ENCODE measurements at places on chromosomes 4 and X.

- no peak overlapping the region for H3K27ac ChIP-seq
- H3K4me3 ChIP-seq = no peak overlapping the region
- H3K36me3 ChIP-seq = no peaks in the 10 kb centered on the region
- no peak for DNase-seq
- H3K4me1 ChIP-seq = peaks cover 17% of the 10 kb centered on the region
- no peaks in the 10 kb centered on the region for H3K27me3 ChIP-seq
Measured at GRCh38 chr4:169098054-169098497, 88.0 kb upstream of the CBR4 start.

GRCh38 chr4:162131256-162131655 lies 32.5 kb downstream of the FSTL5 start:
- H3K4me1 ChIP-seq = no peaks in the 10 kb centered on the region
- H3K27ac ChIP-seq = no peak overlapping the region
- H3K36me3 ChIP-seq = no peaks in the 10 kb centered on the region
- no peak for DNase-seq
- H3K4me3 ChIP-seq = no peak overlapping the region
- no peaks in the 10 kb centered on the region for H3K27me3 ChIP-seq

DNA sequence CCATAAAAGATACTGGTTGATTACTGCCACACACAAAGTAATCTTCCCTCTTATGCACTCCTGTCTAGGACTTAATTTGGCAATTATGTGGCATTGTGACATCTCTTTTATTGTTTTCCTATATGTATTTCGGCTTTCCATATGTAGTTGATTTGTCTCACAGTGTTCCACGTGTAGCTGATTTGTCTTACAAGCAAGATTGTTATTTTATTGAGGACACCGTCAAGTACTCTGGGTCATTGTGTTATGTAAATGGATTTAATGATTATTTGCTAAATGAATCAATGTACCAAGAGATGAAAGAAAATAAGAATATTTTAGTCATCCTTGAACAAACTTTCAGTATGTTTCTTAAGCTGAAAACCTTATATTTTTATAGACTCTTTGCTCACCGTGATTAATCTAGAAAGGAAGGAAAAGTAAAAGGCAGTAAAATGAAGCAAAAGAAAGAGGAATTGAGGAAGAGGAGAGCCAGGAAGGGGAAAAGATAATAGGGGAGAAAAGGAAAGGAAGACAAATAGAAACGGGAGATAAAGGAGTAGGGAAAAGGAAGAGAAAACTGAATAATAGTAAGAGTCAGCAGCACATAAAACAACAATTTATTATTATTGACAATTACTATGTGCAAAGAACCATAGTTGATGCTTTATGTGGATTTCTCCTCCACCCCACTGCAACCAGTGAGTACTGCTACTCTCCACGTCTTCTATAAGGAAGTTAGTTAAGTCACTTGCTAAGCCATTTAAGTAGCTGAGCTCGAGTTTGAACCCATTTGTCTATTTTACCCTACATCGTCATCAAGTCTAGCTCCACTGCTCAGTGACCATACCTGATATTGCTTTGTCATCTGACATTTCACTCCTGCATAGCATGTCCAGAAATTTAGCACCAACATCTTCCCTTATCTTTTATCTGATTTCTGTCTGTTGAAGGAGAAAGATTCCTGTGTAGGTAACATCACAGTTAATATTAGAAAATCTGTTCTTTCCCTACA lies 336.5 kb downstream of the BMPR1B start:
- H3K27ac ChIP-seq = no peak overlapping the region
- no peaks in the 10 kb centered on the region for H3K36me3 ChIP-seq
- H3K4me3 ChIP-seq = no peak overlapping the region
- no peaks in the 10 kb centered on the region for H3K27me3 ChIP-seq
- no peak for DNase-seq
- H3K4me1 ChIP-seq = no peaks in the 10 kb centered on the region

DNA sequence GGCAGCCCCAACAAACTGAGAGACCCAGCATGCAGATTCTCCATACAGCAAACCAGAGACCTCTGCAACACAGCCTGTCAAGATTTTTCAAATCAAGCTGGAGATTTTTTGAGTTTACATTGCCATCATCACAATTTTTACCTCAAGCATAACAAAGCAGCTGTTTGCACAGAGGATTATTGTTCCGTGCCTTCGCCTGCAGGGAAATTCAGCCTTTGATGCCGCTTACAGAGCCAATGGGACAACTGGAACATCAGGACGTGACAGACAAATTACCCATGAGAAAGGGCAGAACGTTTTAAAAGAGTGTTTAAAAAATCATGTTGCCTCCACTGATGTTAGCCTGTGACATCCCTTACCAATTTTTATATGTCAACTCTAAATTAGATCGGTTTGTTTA lies 363.7 kb downstream of the FBXW7 start:
- no peaks in the 10 kb centered on the region for H3K27me3 ChIP-seq
- no peaks in the 10 kb centered on the region for H3K4me1 ChIP-seq
- H3K4me3 ChIP-seq = no peak overlapping the region
- H3K36me3 ChIP-seq = no peaks in the 10 kb centered on the region

Data from B cell (primary cell).